Bronchus fibroblast of lung (primary cell): ENCODE measurements at places on chromosomes 2 and 18. TPM values are rescaled to one million over a fixed set of nuclear protein-coding genes. Genes with fewer than 3 reads are reported as not detected.

C2orf78 gene
- not detected in 2 replicates for total RNA-seq

LBX2 gene
- total RNA-seq: 1.3 and 3.4 TPM in 2 replicates

STPG4 gene
- not detected in 2 replicates for total RNA-seq

CACNB4 gene
- total RNA-seq: under 0.01 and 0.15 TPM in 2 replicates

SLC5A7 gene
- not detected in 2 replicates for total RNA-seq

SERPINB4 gene
- not detected in 2 replicates for total RNA-seq
